ENCODE measurements at places on chromosomes 4 and X.

DNA sequence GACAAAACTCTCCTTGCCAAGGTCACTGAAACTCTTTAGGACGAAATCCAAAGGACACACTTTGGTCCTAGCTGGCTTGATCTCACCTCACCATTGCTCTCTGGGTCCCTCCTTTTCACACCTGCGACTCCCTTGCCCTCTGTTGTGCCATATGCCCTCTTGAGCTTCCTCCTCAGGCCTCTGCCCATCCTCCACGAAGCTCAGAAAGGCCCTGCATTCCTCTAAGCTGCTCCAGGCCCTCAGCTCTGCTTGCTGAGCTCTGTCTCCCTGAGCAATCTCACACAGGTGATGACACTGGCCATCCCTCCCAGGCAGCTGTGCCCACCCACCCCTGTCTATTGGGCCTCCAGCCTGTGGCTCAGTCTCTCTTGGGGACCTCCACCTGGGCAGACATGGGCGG lies 10.1 kb upstream of the AFAP1 start:
- DNase-seq, result no peak

GRCh38 chrX:41090568-41091238 lies 5.5 kb downstream of the USP9X start:
- DNase-seq, result no peak

- DNase-seq, result no peak
Measured at GRCh38 chr4:117786566-117786965, 247.7 kb upstream of the NDST3 start.

DNA sequence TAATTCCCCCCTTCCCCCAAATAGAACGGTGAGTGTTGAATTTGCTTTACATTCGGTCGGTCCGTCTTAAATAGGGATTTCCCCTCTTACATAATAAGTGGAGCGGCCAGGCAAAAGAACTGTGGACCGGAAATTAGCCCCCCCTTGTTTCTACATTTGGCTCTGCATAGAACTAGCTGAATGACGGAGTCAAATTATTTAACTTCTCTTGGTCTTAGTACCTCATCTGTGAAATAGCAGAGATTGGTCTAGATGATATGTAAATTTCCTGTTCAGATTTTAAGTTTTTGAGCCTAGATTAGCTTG lies 1.3 kb downstream of the SPATA18 start:
- DNase-seq, result no peak

DNA sequence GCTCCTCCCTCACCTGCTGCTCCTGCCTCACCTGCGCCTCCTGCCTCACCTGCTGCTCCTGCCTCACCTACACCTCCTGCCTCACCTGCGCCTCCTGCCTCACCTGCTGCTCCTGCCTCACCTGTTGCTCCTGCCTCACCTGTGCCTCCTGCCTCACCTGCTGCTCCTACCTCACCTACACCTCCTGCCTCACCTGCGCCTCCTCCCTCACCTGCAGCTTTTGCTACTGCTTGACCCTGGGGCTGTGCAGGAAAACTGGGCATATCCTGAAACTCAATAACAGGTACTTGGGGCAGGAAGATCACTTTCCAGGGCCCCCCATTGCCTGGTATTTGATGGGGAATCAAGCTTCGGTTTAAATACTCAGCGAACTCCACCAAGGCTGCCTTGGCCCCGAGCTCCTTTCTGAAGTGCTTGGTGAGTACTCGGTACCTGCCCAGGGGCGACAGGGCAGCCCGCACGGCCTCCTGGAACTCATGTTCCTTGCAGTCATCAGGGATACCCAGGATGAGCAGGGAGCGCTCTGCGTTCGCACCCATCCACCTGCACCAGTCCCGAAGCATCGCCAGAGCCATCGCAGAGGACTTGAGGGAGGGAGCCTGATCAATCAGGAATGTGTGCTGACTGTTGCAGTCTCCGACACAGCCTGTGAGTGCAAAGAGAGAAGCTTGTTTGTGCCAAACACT lies 2.7 kb downstream of the PNMA6E start:
- no peak for DNase-seq

- no peak for DNase-seq
Measured at GRCh38 chr4:43837171-43837570, 611.4 kb downstream of the KCTD8 start.

DNA sequence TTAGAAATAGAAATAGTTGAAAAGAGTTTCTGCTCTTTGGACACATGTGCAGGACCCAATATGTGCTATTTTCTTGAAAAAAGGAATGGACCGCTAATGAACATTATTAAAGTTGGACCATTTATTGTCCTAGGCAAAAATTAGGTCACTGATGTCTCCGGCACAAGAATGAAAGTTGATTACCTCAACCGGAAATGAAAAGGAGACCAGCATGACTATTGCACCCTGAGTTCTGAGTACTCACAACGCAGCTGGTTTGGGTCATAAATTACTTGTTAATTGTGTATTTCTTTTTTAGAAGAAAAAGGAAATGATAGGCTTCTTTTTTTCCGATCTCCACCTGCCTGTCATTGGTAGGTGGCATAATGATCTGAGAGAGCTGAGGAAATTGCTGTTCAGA lies 232.7 kb downstream of the ARHGAP24 start:
- no peak for DNase-seq

DNA sequence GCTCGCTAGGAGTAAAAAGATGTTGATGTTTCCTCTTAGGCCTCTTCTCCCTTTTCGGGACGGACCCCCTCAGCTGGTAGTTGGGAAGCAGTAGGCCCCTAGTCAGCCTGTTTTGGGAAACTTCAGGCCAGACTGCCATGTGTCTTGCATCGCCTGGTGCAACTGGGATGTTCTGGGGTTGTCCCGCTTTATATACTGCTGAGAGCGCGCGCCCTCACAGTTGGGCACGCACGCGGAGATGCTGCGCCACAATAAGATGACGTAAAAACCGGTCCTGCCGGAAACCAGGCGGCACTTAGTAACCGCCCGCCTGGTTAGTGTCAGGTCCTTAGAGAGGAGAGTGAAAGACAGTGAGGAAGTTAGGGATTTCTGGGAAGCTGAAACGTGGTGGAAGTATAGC lies 231.3 kb upstream of the CT83 start:
- no peak for DNase-seq

DNA sequence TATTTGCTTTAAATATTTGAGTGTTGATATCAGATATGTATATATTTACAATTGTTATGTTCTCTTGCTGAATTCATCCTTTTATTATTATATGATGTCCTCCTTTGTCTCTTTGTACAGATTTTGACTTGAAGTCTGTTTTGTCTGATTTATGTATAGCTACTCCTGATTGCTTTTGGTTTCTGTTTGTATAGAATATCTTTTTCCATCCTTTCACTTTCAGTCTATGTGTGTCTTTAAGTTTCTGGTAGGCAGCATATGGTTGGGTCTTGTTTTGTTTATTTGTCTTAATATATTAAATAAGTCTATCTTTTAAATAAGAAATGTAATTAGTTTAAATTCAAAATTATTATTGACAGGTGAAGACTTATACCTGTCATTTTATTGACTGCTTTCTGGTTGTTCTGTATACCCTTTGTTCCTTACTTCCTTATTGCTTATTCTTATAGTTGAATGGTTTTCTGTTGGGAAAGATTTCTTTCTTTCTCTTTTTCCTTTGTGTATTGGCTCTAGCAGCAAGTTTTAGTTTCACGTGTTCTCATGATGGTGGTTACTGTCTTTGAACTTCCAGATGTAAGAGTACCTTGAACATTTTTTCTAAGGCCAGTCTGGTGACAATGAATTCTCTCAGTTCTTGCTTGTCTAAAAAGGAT lies 31.1 kb downstream of the RAB28 start:
- DNase-seq, result no peak

GRCh38 chr4:125762537-125762936 lies 447.8 kb downstream of the FAT4 start:
- no peak for DNase-seq

DNA sequence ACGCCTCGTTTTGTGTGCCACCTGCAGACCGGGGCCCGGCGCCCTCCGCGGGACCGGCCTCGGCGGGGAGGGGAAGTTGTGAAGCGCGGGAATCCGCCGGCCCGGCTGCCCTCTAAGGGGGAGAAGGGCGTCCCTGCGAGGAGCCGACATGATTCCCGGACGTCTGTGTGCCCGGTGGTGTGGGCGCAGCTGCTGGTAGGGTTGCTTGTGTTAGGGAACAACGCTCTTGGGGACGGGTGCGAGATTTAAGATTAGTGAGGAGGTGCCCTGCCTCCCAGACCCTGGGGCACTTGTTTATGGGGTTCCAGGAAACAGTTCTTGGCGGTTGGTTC lies 627 bp downstream of the CDKN2AIP start:
- DNase-seq, result peak; percentile 42

- no peak for DNase-seq
Measured at GRCh38 chrX:118347736-118348135, 1.8 kb downstream of the WDR44 start.

- no peak for DNase-seq
Measured at GRCh38 chr4:71237641-71238040, 101.2 kb upstream of the SLC4A4 start.

GRCh38 chrX:132648895-132649294 lies 160.1 kb upstream of the MBNL3 start:
- DNase-seq, result no peak

DNA sequence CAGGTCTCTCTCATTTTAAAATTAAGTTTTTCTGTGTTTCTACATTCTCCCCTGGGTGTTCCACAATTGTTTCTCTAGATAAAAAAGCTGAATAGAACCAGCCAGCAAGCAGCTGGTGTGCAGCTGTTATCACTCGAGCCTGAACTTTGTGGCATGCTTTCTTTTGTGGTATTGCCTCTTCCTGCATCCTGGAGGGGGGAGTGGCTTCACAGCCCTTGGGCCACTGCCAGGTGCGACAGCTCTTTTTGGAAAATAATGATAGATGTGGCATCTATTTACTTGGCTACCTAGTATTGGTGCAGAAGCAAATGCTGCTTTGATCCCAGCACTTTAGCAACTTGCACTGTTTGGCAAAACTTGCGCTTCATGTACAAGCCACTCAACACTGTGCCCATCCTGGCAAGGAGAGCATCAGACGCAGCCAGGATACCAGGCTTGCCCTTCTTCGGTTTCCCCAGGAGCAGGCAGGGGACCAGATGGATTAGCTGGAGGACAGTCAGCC lies 69.4 kb downstream of the HMGB2 start:
- DNase-seq, result no peak

DNA sequence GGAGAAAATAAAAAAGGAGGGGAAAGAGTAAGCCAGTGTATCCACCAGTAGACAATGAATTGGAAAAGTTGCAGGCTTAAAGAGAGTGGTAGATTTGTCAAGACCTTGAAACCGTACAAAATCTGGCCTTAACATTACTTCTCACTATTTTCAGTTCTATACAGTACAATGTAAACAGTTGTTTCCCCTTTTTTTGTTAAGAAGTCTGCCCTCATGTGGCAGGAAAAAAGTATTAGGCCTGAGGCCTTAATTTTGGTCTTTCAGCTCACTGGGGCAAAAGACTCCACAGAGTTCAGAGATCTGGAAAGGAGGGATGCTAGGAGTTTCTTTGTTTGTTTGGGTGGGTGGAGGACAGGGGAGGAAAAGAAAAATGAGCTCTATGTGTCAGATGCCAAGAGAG lies 92.8 kb upstream of the CCDC160 start:
- no peak for DNase-seq

DNA sequence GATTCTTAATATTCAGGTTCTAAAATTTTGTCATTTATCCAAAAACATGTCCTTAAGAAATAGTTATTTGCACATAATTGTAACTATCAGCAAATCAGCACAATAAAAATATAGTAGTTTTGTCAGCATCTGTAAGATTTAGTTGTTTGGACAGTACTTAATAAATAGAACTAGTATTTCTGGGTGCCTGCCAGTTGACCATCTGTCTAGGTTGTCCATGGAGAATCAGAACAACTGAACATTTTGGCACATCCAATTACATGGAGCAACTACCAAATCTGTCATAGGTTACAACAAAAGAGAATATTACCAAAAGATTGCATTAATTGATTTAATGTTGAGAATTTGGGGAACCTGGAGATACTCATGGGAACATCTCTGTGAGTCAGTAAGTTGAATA lies 305.5 kb upstream of the TACR3 start:
- no peak for DNase-seq

GRCh38 chrX:31268359-31268758 lies 196.5 kb upstream of the FTHL17 start:
- no peak for DNase-seq

DNA sequence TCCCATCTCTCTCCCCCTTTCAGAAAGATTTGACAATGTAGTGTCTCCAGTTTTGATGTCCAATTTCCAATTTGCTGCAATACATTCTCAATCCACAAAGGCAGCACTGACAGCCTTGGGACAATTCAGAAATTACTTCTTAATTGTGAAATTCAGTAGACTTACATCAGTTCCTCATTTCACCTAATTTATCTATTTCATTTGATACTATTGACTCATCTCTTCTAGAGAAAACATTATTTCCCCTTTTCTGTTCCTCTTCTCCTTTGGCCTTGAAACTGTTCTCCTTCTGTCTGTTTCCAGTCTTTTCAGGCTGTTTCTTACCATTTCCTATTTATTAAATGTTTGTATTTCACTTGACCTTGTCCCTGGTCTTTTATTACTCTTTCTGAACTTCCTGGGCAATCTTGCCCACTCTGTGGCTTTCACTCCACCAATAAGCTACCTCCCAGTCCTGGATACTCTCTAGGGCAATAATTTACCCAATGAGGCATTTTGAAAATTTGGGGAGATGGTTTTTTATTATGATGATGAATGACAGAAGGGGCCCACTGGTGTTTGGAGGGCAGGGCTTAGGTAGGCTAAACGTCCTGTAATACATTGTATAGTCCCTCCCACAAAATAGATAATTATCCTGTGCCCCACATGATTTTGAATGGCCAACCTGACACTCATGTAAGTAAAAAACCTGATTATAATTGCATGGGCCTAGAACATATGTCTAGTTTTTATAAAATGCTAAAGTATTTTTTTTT lies 498.0 kb upstream of the BOD1L1 start:
- DNase-seq, result no peak

- no peak for DNase-seq
Measured at GRCh38 chrX:136892412-136892811, 11.9 kb upstream of the RBMX start.

GRCh38 chr4:180493299-180493698 lies 1749.9 kb upstream of the TENM3 start:
- DNase-seq, result no peak

DNA sequence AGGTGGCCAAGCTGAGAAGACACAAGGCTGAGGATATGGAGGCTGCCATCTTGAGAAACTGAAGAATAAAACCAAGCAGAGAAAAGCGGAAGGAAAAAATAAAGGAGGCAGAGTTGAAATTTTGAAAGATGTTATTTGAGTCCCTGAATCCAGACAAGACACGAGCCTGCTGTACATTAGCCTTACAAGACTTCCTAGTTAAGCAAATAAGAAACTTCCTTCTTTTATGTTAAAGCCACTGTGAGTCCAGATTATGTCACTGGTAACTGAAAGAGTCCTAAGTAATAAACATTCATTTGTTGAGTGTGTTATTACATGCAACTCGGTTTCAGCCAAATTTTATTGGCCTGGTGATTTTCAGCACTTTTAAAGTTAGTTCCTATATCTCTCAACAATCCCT lies 30.4 kb downstream of the DRD5 start:
- DNase-seq, result no peak

GRCh38 chr4:8153441-8153840 lies 5.2 kb downstream of the ABLIM2 start:
- DNase-seq, result no peak

GRCh38 chr4:103375278-103375677 lies 177.1 kb upstream of the CENPE start:
- no peak for DNase-seq

- DNase-seq, result no peak
Measured at GRCh38 chr4:91827914-91828313, 475.9 kb upstream of the GRID2 start.

- no peak for DNase-seq
Measured at GRCh38 chrX:72062916-72063315, 68.8 kb downstream of the RTL5 start.

Measured in substantia nigra (tissue), 51 donors.